ENCODE measurements at places on chromosomes 7 and 10.

DNA sequence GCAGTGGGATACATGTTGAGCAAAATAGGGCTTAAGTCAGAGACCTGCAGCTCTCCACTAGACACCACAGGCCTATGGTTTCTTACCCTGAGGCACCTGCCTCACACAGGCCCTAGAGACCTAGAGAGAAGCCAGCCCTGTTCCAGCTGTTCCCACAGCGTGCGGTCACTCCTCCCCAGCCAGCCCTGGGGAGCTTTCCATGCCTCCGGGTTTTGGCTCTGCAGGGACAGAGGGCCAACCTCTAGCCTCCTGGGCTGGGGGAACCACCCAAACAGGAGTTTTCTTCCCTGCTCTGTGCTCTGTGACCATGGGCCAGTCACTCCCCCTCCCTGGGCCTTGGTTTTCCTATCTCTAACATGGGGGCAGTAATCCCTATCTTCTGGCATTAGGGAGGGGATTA is 33.0 kb downstream of the SH2B2 start:
- DNase-seq, result no peak

- no peak for DNase-seq
Measured at GRCh38 chr7:105316578-105317344, 72.0 kb downstream of the SRPK2 start.

DNA sequence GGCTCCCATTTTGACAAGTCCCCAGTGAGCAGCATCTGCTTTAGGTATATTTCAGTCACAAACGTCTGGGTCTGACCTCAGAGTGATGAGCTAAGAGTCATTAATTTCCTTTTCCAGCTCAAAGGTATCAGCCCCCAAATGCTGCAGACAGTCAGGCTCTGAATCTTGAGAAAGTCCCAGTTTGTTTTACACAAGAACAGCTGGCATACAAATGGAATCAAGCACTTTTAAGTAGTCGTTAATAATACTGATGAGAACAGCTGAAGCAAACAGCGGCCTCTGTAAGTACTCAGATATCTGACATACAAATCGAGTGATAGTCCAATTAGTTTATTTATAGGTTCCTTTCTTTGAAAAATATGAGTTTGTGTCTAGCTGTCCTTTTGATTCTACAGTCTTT is 49.4 kb upstream of the MSRB2 start:
- no peak for DNase-seq

GRCh38 chr10:124403548-124403947 is 15.2 kb downstream of the OAT start:
- DNase-seq, result no peak

GRCh38 chr7:102096706-102097427 is 189.8 kb upstream of the SH2B2 start:
- no peak for DNase-seq

DNA sequence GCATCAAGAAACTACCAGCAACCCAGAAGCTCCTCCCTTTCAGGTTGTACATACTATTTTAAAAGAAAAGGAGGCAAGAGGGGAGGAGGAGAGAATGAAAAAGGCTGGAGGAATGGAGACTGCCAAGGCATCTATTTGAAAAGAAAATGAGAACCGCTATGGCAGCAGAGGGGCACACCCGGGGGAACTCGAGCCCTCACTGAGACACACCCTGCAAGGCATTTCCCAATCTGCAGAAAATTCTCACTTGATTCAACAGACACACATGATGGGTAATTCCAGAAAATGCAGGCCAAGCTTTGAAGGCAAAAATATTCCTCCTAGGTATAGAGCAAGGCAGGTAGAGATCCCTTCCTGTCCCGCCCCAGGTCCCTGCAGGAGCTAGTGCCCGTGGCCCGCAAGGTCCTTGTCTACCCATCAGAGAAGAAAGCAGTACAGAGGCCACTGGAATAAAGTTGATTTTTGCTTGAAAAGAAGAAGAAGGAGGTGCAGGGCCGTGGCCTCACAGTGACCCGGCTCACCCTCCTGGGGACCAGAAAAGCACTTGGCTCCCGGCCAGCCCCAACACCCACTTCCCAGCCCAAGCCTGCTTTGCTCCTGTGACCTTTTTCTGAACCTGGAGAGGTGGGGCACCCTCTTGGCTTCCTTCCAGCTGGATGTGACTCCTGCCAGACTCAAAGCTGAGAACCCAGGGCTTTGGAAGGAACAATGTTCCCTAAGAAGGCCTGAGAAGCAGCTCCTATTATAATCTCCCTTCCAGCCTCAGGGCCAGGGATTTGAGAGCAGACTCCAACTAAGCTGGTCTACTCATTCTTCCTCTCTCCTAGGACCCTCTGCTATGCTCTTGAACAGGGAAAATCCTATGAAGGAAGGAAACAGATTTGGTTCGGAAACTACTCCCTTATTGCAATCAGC is 6.2 kb upstream of the PIK3CG start:
- DNase-seq, result no peak

DNA sequence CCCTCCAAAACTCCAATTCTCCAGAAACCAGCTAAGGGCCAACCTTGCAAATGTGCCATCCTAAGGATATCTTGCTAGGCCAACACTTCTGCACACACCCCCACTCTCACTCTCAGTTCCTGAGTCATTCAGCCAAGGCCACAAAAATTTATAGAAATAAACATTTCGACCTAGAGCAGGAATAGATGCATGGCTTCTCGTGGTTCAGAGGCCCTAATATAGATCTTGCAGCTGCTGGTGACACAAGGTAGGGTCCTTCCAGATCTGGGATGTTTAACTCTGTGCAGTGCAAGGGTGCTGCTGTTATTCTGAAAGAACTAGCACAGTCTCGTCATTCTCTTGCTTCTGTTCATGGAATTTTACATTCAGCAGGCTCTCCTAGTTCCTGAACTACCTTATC is 369.3 kb downstream of the CALN1 start:
- no peak for DNase-seq

DNA sequence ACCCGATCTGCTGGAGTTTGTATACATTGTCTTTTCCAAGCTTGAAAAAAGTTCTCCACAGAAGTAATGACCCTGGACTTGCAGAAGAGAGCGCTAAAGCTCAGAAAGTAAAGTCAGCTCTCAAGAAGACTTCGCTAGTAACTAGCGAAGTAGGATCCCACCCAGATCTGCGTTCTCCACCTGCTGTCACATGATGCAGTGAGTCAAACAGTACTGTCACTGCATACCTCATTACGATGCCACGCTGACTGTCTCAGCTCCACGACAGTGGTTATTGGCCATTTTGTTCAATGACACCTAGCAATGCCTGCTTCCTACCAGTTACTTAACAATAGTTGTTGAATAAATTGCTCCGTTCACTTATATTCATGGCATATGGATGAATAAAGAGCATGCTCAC is 29.7 kb upstream of the SEC61G start:
- no peak for DNase-seq

DNA sequence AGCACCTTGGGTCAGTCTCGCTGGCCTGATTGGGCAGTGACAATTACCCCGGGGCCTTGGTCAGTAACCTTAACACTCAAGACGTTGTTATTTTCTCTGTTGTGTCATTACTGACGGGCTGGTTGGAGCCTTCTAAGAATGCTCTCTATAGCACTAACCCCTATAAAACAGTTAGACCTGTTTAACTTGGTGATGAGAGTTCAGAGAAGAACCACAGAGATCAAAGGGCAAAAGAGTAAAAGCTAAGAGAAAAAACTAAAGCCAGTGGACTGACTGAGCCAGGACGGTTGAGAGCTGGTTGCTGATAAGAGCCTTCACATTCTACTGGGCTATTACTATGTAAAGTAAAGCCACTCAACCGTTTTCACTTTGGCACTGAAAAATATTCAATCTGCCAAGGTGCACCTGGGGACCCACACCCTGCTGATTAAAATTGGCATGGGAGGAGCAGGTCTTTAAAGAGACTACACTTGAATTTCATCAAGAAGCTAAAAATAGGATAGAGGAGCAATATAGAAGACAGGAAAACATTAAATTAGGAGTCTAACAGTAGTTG is 13.6 kb upstream of the ITGB1 start:
- no peak for DNase-seq

DNA sequence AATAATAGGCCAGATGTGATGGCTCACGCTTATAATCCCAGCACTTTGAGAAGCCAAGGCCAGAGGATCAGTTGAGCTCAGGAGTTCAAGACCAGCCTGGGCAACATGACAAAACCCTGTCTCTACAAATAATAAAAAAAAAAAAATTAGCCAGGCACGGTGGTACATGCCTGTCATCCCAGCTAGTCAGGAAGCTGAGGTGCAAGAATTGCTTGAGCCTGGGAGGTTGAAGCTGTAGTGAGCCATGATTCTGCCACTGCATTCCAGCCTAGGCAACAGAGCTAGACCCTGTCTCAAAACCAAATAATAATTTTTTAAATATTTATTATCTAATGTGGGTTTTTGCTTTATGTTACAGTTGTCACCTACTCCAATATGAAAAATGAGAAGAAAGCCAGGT is 178.9 kb downstream of the ADK start:
- no peak for DNase-seq

- no peak for DNase-seq
Measured at GRCh38 chr7:50303335-50304128, 984 bp upstream of the IKZF1 start.

GRCh38 chr10:47286116-47286505 is 13.9 kb upstream of the GDF10 start:
- no peak for DNase-seq

- no peak for DNase-seq
Measured at GRCh38 chr10:121242741-121243608, 355.3 kb downstream of the FGFR2 start.

DNA sequence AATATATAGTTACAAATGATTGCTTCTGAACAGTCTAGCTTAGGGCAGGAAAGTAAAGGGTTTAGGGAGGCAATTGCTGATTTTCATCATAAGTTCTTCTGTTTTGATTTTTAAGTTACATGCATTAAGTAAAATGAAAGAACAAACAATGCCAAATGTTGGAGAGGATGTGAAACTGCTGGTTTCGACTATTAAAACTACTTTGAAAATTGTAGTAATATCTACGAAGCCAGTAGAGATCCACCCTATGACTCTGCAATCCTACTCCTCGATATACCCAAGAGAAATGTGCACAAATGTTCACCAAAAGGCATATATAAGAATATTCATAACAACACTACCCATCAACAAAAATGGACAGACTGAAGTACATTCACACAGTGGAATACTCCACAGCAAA is 24.3 kb downstream of the PDZD8 start:
- DNase-seq, result no peak

- DNase-seq, result no peak
Measured at GRCh38 chr7:130648580-130648979, 20.0 kb downstream of the COPG2 start.

GRCh38 chr7:24133691-24134090 is 150.3 kb upstream of the NPY start:
- DNase-seq, result no peak

DNA sequence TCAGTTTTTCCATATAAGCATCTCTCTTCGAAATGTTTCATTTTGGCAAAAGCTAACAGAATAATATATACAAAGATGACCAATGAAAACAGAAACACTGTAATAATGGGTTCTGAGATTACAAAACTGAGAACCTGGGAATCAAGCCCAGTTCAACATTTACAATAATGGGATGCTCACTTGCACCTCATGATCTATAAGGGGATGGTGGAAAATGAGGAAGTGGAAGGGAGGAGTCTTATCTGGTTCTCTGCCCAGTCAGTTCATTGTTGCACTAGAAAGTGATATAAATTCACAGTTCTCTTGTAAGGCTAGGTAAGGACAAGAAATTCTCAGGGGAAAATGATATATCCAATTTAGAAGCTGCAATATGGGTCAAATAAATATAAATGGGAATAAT is 31.7 kb upstream of the RHOBTB1 start:
- no peak for DNase-seq

- no peak for DNase-seq
Measured at GRCh38 chr7:68958571-68958970, 639.7 kb upstream of the AUTS2 start.

DNA sequence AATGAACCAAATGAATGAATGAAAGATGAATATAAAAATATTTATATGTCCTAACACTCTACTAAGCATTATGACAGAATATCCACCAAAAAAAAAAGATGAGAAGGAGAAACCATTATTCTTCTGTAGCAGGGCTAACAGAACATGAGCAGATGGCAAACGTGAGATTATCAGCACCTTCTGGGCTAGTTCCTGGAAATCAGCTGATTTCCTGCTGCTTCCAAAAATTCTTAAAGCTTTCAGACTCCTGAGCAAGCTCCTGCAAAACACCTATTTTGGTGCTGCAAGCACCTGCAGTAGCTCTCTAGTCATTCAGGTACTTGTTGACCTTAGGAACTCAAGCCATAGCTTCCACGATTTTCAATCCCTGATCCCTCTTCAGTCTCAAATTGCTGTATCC is 51.8 kb downstream of the NPSR1 start:
- DNase-seq, result no peak

GRCh38 chr7:141841385-141841784 is at the start of gene PRSS37:
Gene PRSS37, minus strand, starts transcription at chr7:141841485. Its CDS starts 436 bp downstream, at chr7:141841049.
- no peak for DNase-seq

GRCh38 chr7:47578579-47579270 is 3.2 kb downstream of the TNS3 start:
- DNase-seq, result no peak

DNA sequence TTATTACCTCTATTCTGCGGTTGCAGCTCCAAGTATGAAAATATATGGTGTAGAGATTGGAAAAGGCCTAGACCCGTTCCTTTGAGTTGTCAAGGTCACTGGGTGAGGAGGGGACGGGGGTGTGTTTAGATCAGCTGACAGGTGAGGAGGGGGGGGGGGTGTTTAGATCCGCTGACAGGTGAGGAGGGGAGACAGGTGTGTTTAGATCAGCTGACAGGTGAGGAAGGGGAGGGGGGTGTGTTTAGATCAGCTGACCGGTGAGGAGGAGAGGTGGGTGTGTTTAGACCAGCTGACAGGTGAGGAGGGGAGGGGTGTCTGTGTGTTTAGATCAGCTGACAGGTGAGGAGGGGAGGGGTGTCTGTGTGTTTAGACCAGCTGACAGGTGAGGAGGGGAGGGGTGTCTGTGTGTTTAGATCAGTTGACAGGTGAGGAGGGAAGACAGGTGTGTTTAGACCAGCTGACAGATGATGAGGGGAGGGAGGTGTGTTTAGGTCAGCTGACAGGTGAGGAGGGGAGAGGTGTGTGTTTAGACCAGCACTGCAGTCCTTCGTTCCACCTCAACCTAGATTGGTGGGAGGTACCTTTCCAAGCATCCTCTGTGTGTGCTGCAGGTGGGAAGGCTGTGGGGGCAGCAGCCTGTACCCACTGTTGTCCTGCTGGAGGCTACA is 655.0 kb upstream of the ADARB2 start:
- DNase-seq, result no peak

GRCh38 chr10:110392868-110393740 is 88.4 kb upstream of the SMNDC1 start:
- DNase-seq, result no peak

DNA sequence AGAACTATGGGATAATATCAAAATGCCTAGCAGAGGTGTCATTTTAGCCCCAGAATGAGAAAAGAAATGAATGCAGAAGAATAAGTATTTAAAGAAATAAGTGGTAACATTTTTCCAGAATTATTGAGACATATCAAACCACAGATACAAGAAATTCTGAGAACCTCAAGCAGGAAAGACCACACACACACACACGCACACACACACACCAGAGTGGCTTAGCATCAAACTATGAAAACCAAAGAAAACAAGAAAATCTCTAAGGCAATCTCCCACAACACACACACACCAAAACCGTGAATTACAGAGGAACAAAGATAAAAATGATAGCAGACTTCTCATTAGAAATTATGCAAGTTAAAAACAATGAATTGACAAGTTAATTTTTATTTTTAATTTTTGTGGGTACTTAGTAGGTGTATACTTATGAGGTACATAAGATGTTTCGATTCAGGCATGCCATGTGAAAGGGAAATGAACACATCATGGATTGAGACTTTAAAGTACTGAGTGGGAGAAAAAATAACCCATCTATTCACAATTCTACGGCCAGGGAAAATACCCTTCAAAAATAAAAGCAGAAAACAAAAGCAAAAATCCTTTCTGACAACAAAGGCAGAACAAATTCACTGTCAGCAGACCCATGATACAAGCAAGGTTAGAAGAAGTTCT is 14.6 kb downstream of the PPIF start:
- no peak for DNase-seq

Measured in hypothalamus (tissue), 51 donors.